Ovary (tissue), 10 donors: ENCODE measurements at places on chromosomes 11 and 22. TPM values are rescaled to one million over a fixed set of nuclear protein-coding genes. Genes with fewer than 3 reads are reported as not detected.
A peak's percentile ranks its signal among the peaks of the same experiment; 100 is the strongest.

- no peaks in the 10 kb centered on the region for H3K4me1 ChIP-seq
- no peak overlapping the region for H3K4me3 ChIP-seq
- H3K36me3 ChIP-seq, result no peaks in the 10 kb centered on the region
- no peak for DNase-seq
- no peaks in the 10 kb centered on the region for H3K27me3 ChIP-seq
Measured at GRCh38 chr11:120054753-120055045, 83.2 kb downstream of the TRIM29 start.

DNA sequence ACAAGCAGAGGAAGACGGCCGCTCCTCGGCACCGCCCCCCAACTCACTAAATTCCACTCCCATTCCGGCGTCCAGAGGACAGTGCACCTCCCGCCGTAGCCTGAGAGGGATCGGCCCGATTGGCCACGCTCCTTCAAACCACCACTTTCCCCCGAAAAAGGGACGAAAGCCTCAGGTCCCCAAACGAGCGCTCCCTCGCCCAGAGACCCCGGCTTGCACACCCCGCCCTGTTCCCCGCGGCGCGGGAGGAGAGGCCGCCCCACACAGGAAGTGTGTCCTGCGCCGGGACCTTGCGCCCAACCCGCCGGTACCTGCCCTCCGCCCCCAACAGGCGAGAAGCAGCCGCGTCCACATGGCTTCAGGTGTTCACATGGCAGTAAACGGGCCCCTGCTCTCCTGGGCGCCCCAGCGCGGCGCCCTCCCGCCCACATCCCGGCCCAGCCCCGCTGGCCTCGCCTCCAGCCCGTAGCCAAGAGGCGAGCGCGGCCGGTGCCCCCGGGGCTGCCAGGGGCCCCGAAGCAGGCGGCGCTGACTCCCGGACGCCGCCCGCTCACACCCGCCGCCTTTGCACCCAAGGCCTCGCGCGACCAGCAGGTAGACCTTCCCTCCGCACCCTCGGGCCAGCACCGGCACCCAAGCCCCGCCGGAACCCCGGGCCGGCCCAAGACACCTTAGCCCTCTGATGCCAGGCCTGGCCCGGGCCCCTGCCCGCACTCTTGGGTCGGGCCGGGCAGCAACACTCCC is 849 bp downstream of the TCF20 start:
- H3K27me3 ChIP-seq, result no peaks in the 10 kb centered on the region
- no peaks in the 10 kb centered on the region for H3K36me3 ChIP-seq
- H3K27ac ChIP-seq, result peak overlapping the region; percentile 18

KIF18A gene
- total RNA-seq, result not detected

- no peak for DNase-seq
- no peak overlapping the region for H3K27ac ChIP-seq
- H3K27me3 ChIP-seq, result no peaks in the 10 kb centered on the region
- no peak overlapping the region for H3K4me3 ChIP-seq
Measured at GRCh38 chr11:131776211-131776610, 405.8 kb downstream of the NTM start.

- H3K4me3 ChIP-seq, result no peak overlapping the region
- no peak for DNase-seq
- H3K36me3 ChIP-seq, result no peaks in the 10 kb centered on the region
- no peaks in the 10 kb centered on the region for H3K4me1 ChIP-seq
- no peaks in the 10 kb centered on the region for H3K27me3 ChIP-seq
Measured at GRCh38 chr11:58771458-58771855, 39.7 kb upstream of the GLYAT start.

DNA sequence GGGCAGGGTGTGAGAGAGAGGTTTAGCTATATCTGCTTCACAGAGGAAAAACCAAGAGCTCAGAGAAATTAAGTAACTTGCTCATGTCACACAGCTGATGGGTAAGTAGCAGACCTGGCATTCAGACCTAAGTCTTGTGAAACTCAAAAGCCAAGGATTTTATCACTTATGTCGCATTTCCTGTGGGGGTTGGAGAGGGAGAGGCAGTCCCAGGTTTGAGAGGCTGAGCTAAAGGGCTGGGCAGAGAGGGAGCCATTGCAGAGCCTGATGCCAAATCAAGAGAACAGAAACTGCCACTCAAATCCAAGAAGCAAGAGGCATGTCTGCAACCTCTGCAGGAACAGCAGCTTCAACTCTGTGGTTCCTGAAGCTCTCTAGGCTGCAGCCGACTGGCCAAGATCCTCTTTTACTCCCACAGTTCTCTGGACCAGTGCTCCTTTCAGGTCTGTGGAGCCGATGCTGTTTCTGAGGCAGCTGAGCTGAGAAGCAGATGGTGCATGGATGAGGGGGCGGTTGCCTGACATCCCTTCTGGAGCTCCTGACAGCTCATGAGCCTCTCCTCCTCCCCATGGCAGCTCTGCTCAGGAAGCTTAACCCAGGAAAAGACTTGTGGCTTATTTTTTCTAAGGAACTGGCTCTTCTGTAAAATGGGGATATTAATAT is 47.6 kb upstream of the NAV2 start:
- no peaks in the 10 kb centered on the region for H3K4me1 ChIP-seq
- H3K36me3 ChIP-seq, result no peaks in the 10 kb centered on the region
- H3K4me3 ChIP-seq, result no peak overlapping the region
- no peaks in the 10 kb centered on the region for H3K27me3 ChIP-seq
- no peak overlapping the region for H3K27ac ChIP-seq
